ENCODE measurements at places on chromosomes 2 and 18.

- no peak for DNase-seq
Observed at GRCh38 chr2:236113948-236114347, 54.2 kb downstream of the GBX2 start.

DNA sequence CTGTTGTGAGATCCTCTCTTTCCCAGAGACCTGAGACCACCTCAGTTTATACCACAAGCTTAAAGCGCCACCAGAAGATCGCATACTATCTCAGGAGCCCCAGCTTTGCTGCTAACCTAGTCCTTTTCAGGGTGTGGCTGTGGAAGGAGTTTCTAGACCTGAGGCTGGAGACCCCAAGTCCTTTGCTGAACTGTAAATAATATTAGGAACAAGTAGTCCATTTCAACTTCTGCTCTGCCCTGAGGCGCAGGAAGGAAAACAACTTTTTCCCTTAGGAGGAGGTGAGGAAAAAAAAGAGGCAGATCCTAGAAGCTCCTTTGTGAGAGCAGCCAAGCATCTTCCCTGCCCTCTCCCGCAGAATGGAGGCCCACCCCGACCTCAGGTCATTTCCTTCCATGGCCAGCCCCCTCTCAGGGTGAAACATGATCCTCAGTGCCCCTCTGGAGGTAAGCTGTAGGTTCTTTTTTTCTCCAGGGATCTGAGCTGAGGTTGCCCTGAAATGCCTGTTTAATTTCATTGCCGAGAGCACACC lies 122.8 kb upstream of the LGALSL start:
- DNase-seq = no peak

DNA sequence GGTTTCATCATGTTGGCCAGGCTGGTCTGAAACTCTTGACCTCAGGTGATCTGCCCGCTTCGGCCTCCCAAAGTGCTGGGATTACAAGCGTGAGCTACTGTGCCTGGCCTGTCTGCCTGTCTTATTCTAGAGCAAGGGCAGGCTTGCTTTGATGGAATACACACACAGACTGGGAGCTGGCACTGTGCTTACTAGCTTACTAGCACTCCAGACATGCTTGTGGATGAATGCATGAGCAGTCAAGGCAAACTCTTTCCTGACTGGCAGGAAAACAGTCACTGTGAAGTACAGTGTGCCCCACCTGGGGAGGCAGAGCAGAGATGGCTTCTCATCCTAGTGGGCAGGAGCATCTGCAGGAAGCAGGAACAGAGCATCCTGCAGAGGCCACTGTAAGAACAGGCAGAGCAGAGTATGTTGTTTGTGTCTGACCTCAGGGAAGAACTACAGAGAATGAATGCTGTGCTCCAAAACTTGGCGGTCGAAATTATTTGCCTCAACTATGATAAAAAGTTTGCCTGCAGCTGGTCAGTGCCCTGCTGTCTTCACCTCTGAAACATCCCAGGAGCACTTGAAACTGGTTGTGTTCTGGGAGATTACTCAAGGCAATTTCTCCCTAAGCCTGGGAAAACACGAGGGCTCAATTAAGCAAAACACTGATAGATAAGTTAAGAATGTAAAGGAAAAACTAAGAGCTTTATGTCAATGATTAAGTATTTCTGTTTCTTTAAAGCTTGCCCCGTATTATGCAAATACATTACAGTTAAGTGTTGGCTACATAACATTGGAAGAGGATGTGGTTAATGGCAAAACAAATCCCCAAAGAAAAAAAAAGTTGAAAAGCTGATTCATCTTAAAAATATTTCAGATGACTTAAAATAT lies 102.4 kb downstream of the VAPA start:
- peak; percentile 67 for DNase-seq

- DNase-seq = no peak
Observed at GRCh38 chr2:130972410-130972809, 120.8 kb downstream of the FAM168B start.

DNA sequence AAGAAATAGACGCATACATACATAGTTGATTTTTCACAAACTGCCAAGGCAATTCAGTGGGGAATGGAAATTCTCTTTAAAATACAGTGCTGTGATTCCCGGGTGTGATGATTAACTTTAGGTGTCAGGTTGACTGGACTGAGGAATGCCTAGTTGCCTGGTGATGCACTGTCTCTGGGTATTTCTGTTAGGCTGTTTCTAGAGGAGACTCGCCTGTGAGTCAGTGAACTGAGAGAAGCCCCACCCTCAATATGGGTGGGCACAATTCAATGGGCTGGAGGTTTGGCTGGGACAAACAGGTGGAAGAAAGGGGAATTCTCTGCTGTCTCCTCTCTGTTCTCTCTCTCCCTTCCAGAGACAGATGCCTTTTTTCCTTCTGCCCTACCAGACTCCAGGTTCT lies 187.6 kb downstream of the ARHGAP28 start:
- no peak for DNase-seq

GRCh38 chr18:39938676-39939608 lies 2016.1 kb upstream of the PIK3C3 start:
- peak; percentile 13 for DNase-seq

DNA sequence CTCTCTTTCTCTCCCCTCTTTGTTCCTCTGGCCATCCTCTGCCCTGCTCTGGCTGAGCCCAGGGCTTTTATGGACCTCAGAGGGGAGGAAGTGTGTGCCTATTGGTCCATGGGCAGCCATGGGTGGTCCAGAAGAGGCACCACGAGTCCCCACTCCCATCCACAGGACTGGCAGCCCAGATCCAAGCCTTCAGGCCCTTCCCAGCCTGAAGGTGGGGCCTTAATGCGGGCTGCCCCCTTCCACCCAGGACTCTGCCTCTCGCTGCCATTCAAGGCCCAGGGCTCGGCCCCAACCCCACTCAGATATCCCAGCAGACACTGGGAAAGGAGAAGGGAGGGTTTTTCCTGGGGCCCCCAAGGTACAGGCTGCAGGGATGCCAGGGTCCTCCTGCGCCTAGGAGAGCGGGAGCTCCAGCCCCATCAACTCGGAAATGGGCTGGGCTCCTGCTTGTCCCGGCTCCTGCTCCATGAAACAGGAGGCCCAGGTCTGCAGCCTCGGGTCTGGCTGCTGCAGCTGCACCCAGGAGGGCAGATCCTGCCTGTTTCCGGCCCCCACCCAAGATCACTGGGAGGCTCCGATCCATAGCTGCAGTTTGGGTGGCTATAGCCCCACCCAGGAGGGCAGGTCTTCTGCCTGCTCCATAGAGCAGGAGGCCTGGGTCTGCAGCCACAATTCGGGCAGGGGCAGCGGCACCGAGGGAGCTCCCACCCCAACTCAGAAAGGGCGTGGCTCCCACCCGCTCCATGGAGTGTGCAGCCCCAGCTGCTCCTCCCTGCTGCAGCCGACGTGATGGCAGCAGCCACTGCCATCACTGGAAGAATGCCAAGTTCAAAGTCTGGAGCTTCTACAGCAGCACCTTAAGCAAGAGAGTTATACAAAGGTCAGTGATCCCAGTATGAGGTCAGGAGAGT lies 116.6 kb upstream of the RBBP8 start:
- DNase-seq = peak; percentile 89

DNA sequence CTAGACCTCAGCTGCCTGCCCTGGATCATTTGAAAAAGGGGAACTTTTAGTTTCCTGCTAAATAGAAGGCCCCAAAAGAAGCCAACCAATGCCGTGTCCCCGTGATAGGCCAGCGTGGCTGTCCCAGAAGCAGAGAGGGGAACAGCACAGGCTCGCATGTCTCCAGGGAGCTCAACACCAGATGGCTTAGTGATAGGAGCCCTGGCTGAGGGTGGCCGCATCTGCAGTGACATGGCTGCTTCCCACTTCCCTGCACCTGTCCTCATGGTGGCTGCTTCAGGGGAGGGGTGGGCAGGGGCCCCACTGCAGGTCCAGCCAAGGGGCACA lies 79.6 kb downstream of the MBP start:
- DNase-seq = no peak
